ENCODE measurements at places on chromosomes 12 and 14. TPM values are rescaled to one million over a fixed set of nuclear protein-coding genes. Genes with fewer than 3 reads are reported as not detected.

The SPIC gene
- not detected for total RNA-seq

The TAS2R8 gene
- 0.09 TPM for total RNA-seq

The HHIPL1 gene
- total RNA-seq, result not detected

The OTX2 gene
- total RNA-seq, result not detected

DNA sequence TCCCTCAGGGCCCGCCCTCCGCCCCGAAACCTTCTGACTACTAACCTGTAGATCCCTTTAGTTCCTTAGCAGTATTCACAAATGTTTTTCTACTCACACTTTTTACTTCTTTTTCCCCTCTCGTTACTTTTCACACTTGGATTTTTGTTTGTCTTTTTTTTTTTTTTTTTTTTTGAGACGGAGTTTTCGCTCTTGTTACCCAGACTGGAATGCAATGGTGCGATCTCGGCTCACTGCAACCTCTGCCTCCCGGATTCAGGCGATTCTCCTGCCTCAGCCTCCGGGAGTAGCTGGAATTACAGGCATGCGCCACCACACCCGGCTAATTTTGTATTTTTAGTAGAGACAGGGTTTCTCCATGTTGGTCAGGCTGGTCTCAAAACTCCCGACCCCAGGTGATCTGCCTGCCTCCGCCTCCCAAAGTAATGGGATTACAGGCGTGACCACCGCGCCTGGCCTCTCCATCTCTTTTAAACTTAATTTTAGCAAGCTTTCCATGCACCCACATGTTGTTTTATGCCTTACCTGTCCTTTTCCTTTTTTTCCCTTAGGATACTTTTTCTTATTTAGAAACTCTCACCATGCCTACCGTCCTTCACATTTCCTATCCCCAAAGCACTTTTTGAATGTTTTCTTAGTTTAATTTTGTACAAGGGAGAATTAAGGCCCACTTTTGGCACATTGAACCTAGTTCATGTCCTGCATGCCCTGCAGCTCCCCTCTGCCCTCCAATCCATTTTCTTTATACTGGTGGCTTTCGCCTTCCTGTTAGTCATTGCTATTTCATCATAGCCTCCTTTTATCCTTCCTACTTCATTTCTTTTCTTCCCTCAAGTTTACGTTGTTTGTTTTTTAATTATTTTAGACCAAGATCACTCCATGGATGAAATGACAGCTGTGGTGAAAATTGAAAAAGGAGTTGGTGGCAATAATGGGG is 1.1 kb downstream of the SP1 start:
- H3K27ac ChIP-seq, result peak overlapping the region; percentile 79
- no peak for DNase-seq
- H3K27me3 ChIP-seq, result no peaks in the 10 kb centered on the region
- peak overlapping the region; percentile 73 for H3K4me3 ChIP-seq
- H3K4me1 ChIP-seq, result peaks cover 56% of the 10 kb centered on the region
- H3K36me3 ChIP-seq, result peaks cover 24% of the 10 kb centered on the region
